ENCODE measurements at places on chromosomes 2 and 18.

DNA sequence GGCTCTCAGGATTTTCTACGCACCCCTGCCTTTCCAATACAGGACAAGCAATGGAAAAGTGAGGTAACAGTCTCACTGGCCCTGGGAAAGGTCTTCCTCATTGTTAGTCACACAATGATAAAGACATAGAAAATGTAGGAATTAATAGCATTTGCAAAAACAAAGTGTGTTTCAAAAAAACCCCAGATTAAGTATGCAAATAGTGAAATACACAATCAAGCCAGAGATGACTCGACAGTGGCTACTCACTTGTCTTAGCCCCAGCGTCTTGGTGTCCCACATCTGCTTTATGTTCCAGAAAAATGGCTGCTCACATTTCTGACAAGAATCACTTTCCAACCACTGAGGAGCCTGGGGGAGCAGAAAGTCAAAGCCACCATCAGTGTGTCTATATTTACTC lies 47.0 kb upstream of the AP1S3 start:
- DNase-seq: no peak

- DNase-seq: no peak
Measured at GRCh38 chr2:138276339-138276738, 225.2 kb upstream of the SPOPL start.

DNA sequence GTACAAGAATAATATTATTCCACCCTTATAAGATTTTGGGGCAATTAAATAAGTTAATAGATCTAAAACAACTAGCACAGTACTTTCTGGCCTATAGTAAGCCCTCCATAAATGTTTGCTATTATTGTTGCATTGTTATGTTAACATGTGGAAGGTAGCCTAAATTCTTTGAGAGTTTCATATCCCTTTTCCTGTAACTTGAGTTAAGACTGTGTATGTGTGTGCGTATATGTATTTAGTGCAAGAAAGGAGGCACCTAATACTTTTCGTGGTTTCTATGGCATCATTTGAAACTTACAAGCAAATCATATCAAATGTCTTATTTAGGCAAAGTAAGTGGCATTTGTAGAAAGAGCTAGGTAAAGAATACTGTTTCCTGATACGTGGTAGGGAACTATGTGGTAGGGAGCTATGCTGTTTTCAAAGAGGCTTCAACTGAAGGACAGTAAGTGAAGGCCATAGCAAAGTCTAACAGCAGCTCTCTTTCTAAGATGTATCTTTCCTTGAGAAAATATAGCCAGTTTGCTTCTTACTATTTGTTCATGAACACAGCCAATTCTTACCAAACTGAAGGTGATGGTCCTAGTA lies 36.8 kb upstream of the C2orf74 start:
- no peak for DNase-seq

DNA sequence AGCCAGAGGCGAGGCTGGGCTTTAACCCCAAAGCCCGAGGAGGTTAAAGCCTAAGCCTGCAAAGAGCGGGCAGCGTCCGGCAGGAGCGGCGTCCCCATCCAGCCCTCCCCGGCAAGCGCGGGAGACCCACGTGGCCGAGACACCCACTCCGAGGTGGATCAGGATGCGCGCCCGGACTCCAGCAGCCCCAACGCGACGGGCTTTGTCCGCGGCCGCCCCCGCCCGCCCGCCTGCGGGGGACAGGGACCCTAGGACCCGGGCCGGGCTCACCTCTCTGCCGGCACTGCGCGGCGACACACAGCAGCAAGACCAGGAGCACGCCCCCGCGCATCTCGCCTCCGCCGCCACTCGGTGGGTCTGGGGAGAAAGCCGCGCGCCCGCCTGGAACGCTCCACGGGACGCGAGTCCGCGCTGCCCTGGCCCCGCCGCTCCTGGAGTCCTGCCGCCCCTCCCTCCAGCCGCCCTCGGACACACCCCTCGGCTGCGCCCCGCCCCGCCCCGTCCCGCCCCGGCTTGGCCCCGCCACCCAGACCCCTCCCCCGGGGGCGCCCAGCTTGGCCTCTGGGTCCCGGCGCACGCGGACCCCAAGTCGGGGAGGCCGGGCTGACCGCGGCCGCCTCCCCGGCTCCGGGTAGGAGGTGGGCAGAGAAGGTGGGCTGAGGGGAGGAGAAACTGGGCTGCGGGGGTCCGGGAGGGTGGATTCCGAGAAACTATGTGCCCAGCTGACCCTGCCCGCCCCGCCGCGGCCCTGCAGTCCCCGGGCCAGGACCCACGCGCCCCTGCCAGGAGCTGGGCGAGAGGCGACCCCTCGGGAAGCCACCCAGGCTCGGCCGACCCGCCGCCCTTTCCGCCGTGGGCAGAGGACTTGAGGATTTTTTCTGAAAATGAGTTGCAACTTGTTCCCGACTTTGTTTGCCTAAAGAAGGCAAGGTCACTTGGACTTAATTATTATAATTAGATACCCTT lies at the start of gene LAMA1:
LAMA1 (minus strand) TSS at position 408 of the 966 bp plus-strand sequence; CDS start at position 331, 77 bp downstream.
- no peak for DNase-seq

DNA sequence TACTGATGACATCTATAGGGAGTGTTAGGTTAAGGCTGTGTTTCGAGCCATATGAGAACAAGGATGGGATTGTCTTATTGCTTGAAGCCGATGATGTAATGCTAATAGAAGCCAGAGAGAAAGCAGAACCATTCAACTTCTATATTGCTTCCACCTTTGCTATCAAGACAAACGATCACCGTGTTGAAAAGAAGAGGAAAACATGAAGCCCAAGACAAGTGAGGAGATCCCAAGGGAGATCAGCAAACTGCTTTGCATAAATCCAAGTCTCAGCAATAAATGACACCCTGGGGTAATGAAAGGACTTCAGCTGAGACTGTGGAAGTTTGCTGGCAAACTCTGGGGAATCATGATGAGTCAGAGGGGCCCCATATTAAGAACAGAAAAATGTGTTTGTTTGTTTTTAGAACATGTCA lies 206.2 kb downstream of the NCKAP5 start:
- DNase-seq: no peak

- DNase-seq: no peak
Measured at GRCh38 chr2:172811027-172811426, 75.4 kb downstream of the RAPGEF4 start.

DNA sequence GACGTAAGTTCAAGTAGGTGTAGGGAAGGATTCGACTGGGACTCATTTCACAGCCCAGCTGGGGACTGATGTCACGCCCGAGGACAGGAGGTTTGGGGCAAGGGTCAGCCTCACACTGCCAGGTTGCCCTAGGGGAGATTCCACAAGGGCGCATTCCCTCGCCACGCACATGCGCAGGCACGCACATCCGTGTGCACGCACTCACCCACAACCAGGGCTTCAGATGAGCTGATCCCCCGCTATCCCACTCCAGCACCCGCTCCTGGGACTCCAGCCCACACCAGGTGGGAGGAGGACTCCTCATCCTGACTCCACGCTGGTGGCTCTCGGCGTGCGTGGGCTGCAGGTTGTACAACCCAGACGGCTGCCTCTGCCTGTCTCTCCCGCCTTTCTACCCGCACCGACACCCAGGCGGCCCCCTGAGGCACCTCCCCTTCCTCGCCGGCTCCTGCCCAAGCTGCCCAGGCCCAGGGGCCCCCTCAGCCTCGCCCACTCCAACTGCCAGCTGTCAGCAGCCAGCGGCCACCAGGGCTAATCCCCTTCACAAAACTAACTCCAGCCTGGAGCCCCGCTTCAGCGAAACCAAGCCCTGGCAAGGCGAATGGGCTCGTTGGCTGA lies 47.8 kb upstream of the FOSL2 start:
- no peak for DNase-seq

- no peak for DNase-seq
Measured at GRCh38 chr2:124542932-124543640, 518.0 kb downstream of the CNTNAP5 start.

DNA sequence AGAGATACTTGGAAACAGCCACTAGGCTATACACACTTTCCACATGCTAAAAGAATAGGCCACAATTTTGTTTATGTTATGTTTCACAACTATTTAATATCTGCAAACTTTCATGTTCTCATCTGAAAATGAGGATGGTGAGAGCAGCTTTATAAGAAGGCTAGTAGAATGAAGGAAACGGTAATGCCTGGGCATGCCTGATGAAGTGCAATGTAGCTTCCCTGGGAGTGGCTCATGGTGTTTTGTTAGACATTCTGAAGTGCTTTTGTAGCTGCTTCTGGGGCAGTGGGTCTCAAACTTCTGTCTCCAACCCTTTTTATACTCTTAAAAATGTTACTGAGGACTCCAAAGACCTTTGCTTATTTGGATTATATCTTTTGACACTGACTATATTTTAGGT lies 193.3 kb upstream of the VWC2L start:
- no peak for DNase-seq

GRCh38 chr2:149739883-149740265 lies 152.3 kb upstream of the MMADHC start:
- DNase-seq: no peak

DNA sequence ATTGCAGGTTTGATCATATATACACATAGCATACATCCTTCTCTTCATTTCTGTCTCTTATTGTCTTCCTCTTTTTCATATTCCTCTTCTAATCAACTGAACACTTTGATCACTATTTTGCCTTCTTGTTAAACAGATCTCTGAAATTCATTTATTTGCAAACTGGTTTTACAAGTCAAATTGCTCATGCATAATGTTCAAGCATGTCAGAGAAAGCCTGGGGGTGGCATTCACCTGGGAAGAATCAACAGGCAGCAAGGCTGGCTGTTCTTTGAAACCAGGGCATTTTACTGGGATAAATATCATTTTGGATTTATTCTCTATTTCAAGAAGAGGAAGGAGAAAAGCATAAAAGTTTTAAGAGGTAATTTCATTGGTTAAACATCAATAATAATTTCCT lies 66.9 kb upstream of the LRATD1 start:
- no peak for DNase-seq

- no peak for DNase-seq
Measured at GRCh38 chr18:9401176-9401575, 66.6 kb downstream of the TWSG1 start.

- no peak for DNase-seq
Measured at GRCh38 chr2:37843556-37843955, 81.5 kb upstream of the RMDN2 start.

- no peak for DNase-seq
Measured at GRCh38 chr2:56671973-56672569, 488.3 kb downstream of the CCDC85A start.

GRCh38 chr2:201401815-201402214 lies 44.7 kb upstream of the FLACC1 start:
- no peak for DNase-seq

- DNase-seq: no peak
Measured at GRCh38 chr18:26556573-26556972, 8.2 kb upstream of the KCTD1 start.

DNA sequence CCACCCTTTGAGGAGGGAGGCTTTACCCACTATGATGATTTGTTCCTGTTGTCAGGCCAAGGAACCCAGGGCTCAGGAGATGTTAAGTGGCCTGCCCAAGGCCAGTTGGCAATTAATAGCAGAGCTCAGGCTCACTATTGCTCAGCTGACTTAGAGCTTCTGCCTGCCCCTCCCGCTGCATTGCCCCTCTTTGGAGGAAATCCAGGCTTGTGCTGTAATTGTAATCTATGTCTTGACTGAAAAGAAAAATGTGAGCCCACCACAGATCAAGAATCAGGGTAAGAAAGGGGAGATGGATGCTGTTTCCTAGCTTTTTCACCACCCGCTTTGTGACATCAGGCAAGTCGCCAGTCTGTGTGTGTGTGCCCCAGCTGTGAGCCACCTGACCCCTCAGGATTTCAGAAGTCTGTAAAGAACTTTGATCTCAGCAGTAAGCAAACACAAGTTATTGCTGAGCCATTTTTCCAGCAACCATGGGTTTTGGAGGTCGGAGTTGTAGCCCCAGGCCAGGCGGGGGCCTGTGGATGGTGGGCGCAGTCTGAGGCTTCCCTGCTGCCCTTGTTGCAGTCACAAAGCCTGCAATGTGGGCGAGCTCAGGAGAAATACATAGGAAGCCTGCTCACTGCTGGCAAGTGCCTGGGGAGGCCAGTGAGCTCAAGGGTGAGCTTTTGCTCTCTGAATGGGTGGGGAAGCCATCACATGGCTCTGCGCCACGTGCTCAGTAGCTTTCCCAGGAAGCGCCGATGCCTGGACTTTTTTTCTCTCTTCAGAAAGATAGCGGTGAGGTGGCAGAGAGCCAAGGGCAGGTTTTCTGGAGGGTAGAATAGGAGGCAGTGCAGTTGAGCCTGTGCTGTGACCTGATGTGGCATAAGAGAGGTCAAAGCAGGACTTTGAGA lies 6.1 kb downstream of the CABLES1 start:
- no peak for DNase-seq

DNA sequence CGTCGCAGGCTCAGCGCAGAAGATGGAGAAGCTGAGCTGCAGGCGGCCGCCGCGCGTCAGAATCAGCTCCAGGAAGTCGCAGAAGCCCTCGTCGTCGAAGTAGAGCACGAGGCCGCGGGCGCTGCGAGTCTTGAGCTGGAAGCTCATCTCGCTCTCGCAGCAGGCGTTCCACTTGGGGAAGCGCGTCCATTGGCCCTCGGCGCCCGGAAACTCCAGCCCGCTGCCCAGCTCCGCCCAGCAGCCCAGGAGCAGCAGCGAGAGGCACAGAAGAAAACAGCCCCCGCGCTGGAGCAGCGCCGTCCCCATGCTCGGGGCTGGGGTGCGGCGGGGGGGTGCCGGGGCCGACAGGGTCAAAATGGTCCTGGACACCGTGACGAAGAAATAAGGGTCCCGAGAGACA lies 4.0 kb downstream of the NRXN1 start:
- no peak for DNase-seq

DNA sequence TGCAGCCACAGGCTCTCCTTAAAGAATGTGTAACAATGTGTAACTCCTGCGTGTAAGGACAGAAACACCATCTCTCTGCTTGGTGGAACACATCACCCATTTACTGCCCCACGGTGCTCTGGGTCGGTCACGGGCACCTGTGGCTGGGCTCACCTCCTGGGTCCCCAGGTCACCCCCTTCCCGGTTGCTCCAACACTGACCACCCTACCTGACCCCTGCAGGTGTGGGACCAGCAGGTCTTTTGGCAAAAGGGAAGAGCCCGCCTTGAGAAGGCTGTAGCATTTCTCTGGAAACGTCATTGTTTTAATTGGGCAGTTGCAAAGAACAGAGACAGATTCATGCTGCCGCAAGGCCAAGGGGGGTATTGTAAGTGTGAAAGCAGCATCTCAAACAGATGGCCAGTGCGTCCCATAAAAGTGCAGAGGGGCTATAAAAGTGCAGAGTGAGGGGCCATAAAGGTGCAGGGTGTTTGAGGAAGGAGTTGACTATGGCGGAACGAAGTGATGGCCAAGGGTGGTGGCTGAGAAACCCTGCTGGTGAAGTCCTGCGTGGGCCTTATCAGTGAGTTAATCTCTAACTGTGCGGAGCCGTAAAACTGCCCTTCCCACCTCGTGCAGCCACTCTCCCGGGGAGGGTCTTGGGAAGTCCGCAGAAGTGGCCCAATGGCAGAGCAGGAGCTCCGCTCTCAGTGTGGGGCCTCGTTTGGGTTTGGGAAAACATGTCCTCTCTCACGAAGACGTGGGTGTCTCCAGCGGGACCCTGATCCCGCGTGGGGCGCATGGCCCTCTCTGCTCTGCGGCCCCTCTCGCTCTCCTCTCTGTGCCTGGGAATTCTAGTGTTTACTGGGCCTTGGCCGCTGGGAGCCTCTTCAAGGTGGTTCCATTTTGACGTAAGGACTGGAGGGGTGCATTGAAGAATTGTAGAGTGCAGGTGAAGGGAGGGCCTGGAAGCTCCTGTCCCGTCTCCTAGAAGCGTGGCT lies 13.7 kb upstream of the NEU4 start:
- no peak for DNase-seq
